Stimulated activated CD8-positive, alpha-beta memory T cell treated with anti-CD3 and anti-CD28 coated beads, Interleukin-4, amount 100 ng/mL, for 24 hours (primary cell): ENCODE measurements at places on chromosomes 2 and 18.

GRCh38 chr2:854460-854859, 96.2 kb upstream of the SNTG2 start:
- peak; percentile 25 for DNase-seq

- no peak for DNase-seq
These were observed 126.9 kb downstream of the PRKRA start for GRCh38 chr2:178324077-178324476.

- DNase-seq = no peak
These were observed 1149.5 kb upstream of the FANCL start for GRCh38 chr2:59390581-59390980.

- DNase-seq = no peak
These were observed 35.7 kb upstream of the CABLES1 start for GRCh38 chr18:23099621-23100020.

GRCh38 chr2:180442860-180443644, 436.0 kb upstream of the CWC22 start:
- DNase-seq = no peak

GRCh38 chr2:36611316-36611990, 13.5 kb upstream of the FEZ2 start:
- no peak for DNase-seq

- DNase-seq = no peak
These were observed 15.4 kb downstream of the CEP68 start for GRCh38 chr2:65071499-65072180.

DNA sequence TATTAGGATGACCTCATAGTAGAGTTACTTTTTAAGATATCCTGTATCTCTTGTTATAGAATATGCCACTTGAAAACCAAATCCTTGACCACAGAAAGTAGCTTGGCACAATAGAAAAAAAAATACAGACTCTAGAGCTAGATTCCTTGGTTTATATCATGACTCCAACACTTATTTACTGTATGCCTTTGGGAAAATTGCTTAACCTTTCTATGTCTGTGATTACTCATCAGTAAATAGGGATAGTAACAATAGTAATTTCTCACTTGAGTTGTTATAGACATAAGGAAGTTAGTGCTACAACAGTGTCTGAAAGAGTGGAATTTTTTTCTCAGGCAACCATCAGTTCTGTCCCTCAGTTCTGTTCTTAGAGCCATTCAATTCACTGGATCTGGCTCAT, 193.8 kb downstream of the GULP1 start:
- DNase-seq = no peak

- DNase-seq = no peak
These were observed 131.0 kb downstream of the PHLPP1 start for GRCh38 chr18:62846313-62846712.

GRCh38 chr2:168378960-168379669, 77.0 kb upstream of the CERS6 start:
- peak; percentile 12 for DNase-seq

DNA sequence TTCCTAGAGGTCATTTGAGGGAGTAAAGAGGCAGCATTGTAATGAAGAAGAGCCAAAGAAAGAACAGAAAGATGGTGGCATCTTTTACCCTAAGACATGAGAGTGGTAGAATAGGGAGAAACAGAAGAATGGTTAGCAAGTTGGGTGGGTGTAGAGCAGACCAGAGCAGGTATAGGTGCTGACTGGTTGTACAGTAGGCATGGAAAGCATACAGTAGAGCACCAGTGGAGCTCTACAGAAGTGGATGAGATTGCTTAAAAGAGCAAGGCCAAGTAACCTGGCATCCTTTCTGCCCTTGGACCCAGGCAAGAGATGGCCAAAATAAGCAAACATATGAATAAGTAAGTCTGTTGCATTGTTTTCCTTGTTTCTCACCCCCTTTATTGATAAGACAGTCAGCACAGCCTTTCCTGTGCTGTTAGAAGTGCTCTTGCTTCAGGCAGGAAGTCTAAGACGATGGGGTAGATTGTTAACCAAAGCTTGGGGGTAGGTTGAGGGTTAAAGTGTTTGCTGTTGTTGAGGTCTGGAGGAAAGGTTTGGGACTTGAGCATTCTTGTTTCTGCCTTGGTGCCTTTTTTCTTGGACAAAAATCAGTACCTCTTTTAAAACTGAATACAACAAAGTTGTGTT, 76.9 kb downstream of the DIS3L2 start:
- no peak for DNase-seq

GRCh38 chr18:34153711-34154110, 71.0 kb downstream of the NOL4 start:
- DNase-seq = no peak
